Lower lobe of right lung (tissue), 2 donors: ENCODE measurements at places on chromosomes 2 and 18. TPM values are rescaled to one million over a fixed set of nuclear protein-coding genes. Genes with fewer than 3 reads are reported as not detected.

GRCh38 chr2:160921386-160921964 lies 238.8 kb upstream of the TANK start:
- DNase-seq, result no peak

- no peak for DNase-seq
These were observed 122.3 kb downstream of the HNMT start for GRCh38 chr2:138086576-138086975.

GRCh38 chr2:214376618-214377285 lies 34.1 kb upstream of the VWC2L start:
- no peak for DNase-seq

GRCh38 chr2:188869550-188869949 lies 104.6 kb upstream of the COL3A1 start:
- no peak for DNase-seq

GRCh38 chr2:218645126-218645525 lies 14.3 kb downstream of the ZNF142 start:
- DNase-seq, result no peak

- DNase-seq, result no peak
These were observed 369.6 kb upstream of the NRXN1 start for GRCh38 chr2:51401546-51401945.

DNA sequence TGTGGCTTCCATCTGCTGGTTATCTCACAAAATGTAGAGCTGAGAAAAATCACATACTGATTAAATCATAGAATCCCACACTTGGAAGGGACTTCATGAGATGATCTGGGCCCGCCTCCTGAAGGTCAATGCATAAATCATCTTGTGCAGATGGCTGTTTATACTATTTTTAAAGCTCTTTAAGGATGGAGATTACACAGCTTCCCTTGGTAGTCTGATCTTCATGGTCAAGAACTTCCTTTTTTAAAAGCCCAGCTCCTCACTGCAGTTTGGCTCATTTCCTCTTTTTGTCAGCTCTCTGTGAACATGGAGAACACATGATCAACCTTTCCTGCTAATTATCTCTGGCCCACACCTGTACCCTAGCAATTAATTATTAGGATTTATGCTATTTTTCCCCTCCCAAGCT lies 25.9 kb downstream of the GCG start:
- DNase-seq, result no peak

DNA sequence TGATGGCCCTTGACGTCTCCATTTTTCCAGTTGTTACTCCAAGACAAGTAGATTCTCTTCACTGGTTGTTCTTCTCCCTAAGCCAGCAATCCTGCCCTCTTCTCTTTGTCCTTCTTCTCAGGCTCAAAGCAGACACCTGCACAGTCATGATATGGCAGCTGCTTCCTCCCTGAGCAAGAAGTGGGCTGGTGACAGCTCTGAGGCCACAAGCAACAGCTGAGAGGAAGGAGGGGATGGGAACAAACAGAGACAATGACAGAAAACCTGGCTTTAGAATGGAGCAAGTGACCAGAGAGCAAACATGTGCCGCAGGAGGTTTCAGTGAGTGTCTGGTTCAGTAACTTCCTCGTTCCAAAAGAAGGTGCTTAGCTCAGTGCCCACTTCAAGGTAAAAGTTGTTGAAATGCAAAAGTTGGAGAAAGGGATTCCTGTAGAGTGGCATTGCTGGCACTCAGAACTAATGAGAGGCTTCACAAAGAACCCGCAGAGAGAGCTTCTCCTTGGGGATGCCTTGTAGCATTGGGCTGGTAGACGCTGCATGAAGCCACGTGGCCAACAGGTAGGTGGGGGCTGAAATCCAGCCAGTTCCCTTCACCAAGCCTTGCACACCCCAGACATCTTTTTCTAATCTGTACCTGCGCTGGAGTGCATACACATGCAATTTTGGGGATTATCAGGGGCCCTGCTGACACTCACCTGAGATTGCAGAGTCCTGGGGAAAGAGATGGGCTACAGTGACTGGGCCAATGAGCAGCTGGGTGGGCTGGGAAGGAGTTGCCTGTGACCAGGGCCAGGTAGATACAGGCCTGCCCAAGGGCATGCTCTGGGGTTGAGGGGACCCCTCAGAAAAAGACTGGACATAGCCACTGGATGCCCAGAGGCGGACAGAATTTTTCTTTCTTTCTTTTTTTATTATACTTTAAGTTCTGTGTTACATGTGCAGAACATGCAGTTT lies 153.3 kb upstream of the RAB12 start:
- no peak for DNase-seq

GRCh38 chr2:152176113-152176714 lies 651 bp upstream of the STAM2 start:
- DNase-seq, result no peak

GRCh38 chr2:28137221-28137620 lies 246.7 kb downstream of the BABAM2 start:
- no peak for DNase-seq

DNA sequence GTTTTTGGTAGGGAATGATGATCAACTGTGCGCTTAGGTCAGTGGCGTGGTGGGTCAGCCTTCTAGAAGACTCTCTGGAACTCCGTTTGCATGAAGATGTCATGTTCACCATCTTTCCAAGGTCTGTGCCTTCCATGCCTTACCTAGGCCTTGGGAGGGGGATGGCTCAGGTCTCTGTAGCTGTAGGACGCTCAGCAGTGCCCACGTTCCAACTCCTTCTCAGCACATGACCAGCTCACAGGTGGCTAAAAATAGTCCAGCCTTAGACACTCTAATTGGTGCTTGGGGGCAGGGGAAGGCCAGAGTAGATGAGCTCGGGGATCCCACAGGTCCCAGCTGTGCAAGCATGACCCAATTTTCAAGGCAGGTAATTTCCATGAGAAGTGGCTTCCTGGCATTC lies 42.3 kb upstream of the TEX51 start:
- no peak for DNase-seq

TCF23 gene
- 1.2 TPM for total RNA-seq

OTOF gene
- 0.35 TPM for total RNA-seq

LYG2 gene
- total RNA-seq, result not detected

ARHGAP15 gene
- total RNA-seq, result 18.5 TPM

LYPD6B gene
- 2.0 TPM for total RNA-seq

GKN2 gene
- total RNA-seq, result 53.3 TPM

KYNU gene
- total RNA-seq, result 30.6 TPM

HK2 gene
- total RNA-seq, result 86.7 TPM

COL6A3 gene
- total RNA-seq, result 114 TPM

SLC16A14 gene
- 2.2 TPM for total RNA-seq
